ENCODE measurements at places on chromosomes 3 and 15.

- DNase-seq, result no peak
These were observed 21.6 kb downstream of the CCDC80 start for GRCh38 chr3:112619295-112619694.

DNA sequence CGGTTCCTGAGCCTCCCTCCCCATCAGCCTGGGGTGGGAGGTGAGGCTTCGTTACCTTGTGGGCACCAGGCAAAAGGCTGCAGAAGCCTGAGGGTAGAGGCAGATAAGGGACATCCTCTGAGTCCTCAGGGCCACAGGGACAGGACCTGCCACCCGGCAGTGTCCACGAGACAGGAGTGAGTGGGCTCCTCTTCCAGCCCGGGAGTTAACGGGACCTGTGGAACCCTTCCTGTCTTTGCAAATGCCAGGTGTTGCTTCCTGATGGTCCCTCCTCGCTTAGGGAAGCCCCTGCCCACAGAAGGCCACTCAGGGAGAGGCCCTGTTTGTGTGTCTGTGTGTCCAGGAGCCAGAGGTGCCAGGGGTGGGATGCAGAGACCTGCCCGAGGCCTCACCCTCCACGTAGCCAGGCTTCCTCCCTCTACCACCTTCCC is 111.1 kb upstream of the ALDH1A3 start:
- DNase-seq, result no peak

- no peak for DNase-seq
These were observed 45.1 kb downstream of the PLXNA1 start for GRCh38 chr3:127027811-127028548.

GRCh38 chr3:61645148-61645547 is 83.8 kb downstream of the PTPRG start:
- DNase-seq, result no peak

GRCh38 chr15:48144889-48145288 is 24.1 kb downstream of the SLC24A5 start:
- no peak for DNase-seq

- DNase-seq, result no peak
These were observed 46.7 kb upstream of the CCDC50 start for GRCh38 chr3:191282251-191283185.

- DNase-seq, result no peak
These were observed 191.6 kb upstream of the TOPAZ1 start for GRCh38 chr3:44050101-44050500.

Data from stimulated activated CD4-positive, alpha-beta T cell treated with anti-CD3 and anti-CD28 coated beads, Interleukin-1b, Interleukin-23, amount 100 ng/mL, for 4 hours (primary cell).